Activated CD4-positive, CD25-positive, alpha-beta regulatory T cell (primary cell): ENCODE measurements at places on chromosomes 16 and 17.

DNA sequence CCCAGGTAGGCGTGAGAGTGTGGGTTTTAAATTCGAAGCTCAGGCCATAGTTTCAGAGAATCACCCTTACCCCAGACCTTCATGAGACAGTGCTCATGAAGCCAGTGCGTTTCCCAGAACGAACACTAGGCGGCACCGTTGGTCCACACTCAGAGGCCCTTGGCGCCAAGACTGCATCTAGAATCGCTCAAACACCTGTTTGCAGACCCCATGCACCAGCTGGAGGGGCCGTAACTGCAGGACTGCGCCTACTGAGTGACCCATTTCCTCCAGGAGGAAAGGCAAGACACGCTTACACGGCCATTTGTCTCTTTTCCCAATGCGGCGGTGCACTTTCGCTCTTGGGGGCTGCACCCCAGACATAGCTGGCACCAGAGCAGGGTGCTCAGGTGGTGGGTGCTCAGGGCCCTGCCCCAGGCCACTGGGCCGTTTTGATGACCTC is 34.0 kb downstream of the ADGRG5 start:
- DNase-seq, result peak; percentile 64

DNA sequence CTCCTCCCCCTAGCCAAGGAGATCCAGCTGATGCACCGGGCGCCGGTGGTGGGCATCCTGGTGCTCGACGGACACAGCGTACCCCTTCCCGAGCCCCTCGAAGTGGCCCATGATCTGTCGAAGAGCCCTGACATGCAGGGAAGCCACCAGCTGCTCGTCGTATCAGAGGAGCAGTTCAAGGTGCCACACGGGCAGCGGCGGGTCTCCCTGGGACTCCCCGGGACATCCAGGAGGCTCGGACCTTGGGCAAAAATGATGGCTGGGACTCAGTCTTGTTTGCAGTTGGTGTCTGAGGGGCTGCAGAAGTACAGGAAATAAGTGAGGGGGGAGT is 15.8 kb upstream of the MYO15B start:
- DNase-seq, result no peak

DNA sequence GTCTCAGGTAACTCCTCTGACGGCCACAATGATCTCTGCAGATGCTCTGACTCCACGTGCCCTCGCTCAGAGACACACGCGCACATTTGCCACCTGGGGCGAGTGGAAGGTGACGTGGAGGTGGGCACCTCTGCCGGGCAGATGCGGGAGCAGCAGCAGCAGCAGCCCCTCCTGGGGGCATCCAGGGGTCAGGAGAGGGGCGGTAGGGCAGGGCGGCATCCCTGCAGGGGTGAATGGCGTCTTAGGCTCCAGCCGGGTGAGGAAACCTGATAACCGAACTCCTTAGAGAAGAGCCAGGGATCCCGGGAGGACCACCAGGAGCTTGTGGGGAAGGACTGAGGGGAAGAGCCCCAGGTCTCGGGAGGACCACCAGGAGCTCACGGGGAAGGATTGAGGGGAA is 34.6 kb upstream of the CDH15 start:
- no peak for DNase-seq

DNA sequence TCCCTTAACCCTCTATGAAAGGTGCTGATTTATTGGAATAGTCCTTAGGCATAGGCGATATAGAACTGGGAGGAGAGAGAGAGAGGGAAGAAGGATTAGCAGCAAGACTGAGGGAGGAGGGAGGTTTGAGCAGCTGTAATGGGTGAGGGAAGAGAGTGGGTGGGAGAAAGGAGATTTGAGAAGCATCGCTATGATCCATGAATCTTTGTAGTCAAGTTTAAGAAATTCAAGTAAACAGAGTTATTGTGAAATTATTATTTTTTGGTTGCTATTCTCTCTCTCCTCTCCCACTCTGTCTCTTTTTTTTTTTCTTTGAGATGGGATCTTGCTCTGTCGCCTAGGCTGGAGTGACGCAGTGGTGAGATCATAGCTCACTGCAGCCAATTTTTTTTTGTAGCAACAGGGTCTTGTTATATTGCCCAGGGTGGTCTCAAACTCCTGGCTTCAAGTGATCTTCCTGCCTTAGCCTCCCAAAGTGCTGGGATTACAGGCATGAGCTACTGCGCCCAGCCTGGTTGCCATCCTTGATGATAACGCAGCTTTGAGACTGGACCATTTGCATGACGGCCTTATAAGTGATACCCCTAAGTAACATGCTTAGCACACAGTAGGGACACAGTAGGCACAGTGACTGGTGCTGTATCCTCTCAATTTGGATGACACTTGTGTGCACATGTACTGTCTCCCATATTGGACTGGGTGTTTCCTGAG is 21.0 kb upstream of the TNS4 start:
- DNase-seq, result no peak

DNA sequence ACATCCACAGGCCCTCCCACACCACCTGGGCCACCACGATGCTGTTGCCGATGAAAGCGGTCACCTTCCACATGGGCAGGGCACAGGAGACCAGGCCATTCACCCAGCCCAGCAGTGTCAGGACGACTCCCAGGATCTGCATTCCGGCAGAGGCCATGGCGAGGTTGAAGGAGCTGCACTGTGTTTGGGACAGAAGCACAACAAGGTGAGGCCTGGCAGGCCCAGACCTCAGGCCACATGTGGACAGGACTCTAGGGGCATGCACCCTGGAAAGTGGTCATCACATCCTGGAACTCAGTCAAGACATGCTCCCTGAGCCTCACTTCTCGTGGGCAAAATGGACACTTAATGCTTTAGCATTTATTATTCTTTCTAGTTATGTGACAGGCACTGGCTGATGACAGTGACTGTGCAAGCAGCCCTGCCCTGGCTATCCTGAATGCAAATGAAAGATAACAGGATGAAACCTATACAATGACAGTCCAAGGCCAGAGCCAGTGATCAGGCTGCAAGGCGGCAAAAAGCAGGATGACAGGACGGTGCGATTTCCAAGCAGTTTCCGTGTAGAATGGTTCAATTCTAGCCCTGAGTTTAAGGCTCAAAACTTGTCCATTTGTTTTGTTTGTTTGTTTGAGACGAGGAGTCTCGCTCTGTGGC is 2.0 kb downstream of the CLDN6 start:
- no peak for DNase-seq

DNA sequence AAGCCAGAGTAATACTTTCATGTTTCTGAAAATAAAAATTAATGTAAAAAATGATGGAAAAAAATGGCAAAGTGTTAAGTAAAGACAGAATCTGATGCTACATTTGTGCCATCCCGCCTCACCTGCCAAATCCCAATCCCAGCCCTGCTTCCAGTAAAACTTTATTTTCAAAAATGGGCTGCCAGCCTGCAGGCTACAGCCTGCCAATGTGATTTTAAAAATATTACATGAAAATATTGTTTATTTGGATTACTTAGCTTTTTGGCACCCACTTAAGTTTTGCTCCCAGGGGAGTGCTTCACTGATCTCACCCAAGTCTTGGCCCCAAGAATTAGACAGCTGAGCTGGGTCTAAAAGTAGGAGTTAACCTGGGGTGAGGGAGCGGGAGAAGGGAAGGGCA is 112.8 kb downstream of the C16orf78 start:
- DNase-seq, result no peak
